ENCODE measurements at places on chromosomes 13 and 19. TPM values are rescaled to one million over a fixed set of nuclear protein-coding genes. Genes with fewer than 3 reads are reported as not detected.

The ATP8B3 gene
- 2.1 TPM for total RNA-seq

The CNFN gene
- not detected for total RNA-seq

The CLEC17A gene
- not detected for total RNA-seq

The EXOC3L2 gene
- total RNA-seq: 3.5 TPM

The CEACAM3 gene
- total RNA-seq: 1.9 TPM

The CADM4 gene
- total RNA-seq: 44.0 TPM

The ZNF177 gene
- 10.3 TPM for total RNA-seq

The KLK3 gene
- total RNA-seq: not detected

The ZNF584 gene
- 20.0 TPM for total RNA-seq

The SHANK1 gene
- total RNA-seq: 12.0 TPM

The NXNL1 gene
- total RNA-seq: 3.6 TPM

The GPR183 gene
- total RNA-seq: 7.6 TPM

The OR7D2 gene
- not detected for total RNA-seq

The ADGRE2 gene
- total RNA-seq: 0.49 TPM

The HNRNPA1L2 gene
- 9.0 TPM for total RNA-seq

The MIR17HG gene
- total RNA-seq: 14.5 TPM

The ZNF225 gene
- total RNA-seq: 12.0 TPM

The CDK8 gene
- 22.3 TPM for total RNA-seq

The OR7C1 gene
- total RNA-seq: under 0.01 TPM

The ICAM5 gene
- 3.4 TPM for total RNA-seq

The ZNF677 gene
- 67.0 TPM for total RNA-seq

The UHRF1 gene
- total RNA-seq: 28.5 TPM

The MEIOSIN gene
- total RNA-seq: not detected

The TUBB4A gene
- total RNA-seq: 51.8 TPM

The ZNF534 gene
- 0.66 TPM for total RNA-seq

The C13orf42 gene
- not detected for total RNA-seq

The CCDC61 gene
- 10.3 TPM for total RNA-seq

The RFPL4AL1 gene
- not detected for total RNA-seq

The KCNN1 gene
- 11.1 TPM for total RNA-seq

The UGGT2 gene
- 87.5 TPM for total RNA-seq

The CALR gene
- 471 TPM for total RNA-seq

The ZNF846 gene
- total RNA-seq: 38.5 TPM

The C19orf67 gene
- not detected for total RNA-seq

The PSG6 gene
- not detected for total RNA-seq

The ZNF729 gene
- total RNA-seq: 0.16 TPM

The FCHO1 gene
- total RNA-seq: 5.9 TPM

The SULT2B1 gene
- total RNA-seq: 1.1 TPM

The TICAM1 gene
- 3.7 TPM for total RNA-seq

The ZNF773 gene
- total RNA-seq: 35.6 TPM

The KLK15 gene
- not detected for total RNA-seq

The ZFR2 gene
- total RNA-seq: 7.1 TPM

The KLK2 gene
- not detected for total RNA-seq

The ACP5 gene
- total RNA-seq: 16.7 TPM

The APC2 gene
- 112 TPM for total RNA-seq

The LILRA1 gene
- total RNA-seq: 0.22 TPM

The ZNF723 gene
- not detected for total RNA-seq

The TNFSF11 gene
- total RNA-seq: 0.44 TPM

The GAPDHS gene
- 0.38 TPM for total RNA-seq

The DOHH gene
- total RNA-seq: 12.1 TPM

The BLVRB gene
- 43.0 TPM for total RNA-seq

The ZGLP1 gene
- 4.4 TPM for total RNA-seq

The FUT6 gene
- 0.22 TPM for total RNA-seq

The METTL21C gene
- 2.9 TPM for total RNA-seq

The KANK3 gene
- 10.6 TPM for total RNA-seq

The C1QTNF9 gene
- total RNA-seq: 0.38 TPM

The FUT2 gene
- 0.44 TPM for total RNA-seq

The PRTN3 gene
- 2.5 TPM for total RNA-seq

The TGFBR3L gene
- total RNA-seq: not detected
